ENCODE measurements at places on chromosomes 16 and 17. TPM values are rescaled to one million over a fixed set of nuclear protein-coding genes. Genes with fewer than 3 reads are reported as not detected.

DNA sequence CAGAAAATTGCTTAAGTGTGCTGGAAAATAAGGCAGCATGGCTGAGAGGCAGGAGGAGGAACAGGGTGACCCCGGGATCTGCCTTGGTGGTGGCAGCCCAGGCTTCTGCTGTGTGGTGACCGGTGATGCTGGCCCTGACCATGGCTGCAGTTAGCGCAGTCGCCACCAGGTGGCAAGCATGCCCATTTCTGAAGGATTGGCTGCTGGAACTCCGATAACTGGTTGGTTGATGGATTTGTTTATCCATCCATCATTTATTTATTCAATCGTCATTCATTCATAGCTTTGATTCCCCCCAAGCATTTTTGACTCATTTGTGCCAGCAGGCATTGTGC lies 29.1 kb upstream of the ITGA3 start:
- DNase-seq = peak; percentile 95

DNA sequence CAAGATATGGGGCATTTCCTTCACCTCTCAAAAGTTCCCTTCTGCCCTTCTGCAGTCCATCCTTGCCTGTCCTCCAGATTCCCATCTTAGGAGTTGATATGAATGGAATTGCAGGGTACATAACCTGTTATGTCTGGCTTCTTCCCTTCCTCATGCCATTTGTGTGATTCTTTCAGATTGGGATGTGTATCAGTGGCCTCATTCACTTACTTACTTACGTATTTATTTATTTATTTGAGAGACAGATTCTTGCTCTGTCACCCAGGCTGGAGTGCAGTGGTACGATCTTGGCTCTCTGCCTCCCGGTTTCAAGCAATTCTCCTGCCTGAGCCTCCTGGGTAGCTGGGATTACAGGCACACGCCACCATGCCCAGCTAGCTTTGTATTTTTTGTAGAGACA lies 6.2 kb upstream of the TMEM94 start:
- DNase-seq = no peak

GRCh38 chr16:77398495-77398894 lies 36.3 kb downstream of the ADAMTS18 start:
- no peak for DNase-seq

The RAB40C gene
- 8.1 TPM for polyA plus RNA-seq

The ITGAD gene
- not detected for polyA plus RNA-seq

The CDRT15L2 gene
- polyA plus RNA-seq = not detected

The CX3CL1 gene
- polyA plus RNA-seq = 0.08 TPM

- no peak for DNase-seq
These were observed 74.7 kb upstream of the CA10 start for GRCh38 chr17:52233176-52233575.

DNA sequence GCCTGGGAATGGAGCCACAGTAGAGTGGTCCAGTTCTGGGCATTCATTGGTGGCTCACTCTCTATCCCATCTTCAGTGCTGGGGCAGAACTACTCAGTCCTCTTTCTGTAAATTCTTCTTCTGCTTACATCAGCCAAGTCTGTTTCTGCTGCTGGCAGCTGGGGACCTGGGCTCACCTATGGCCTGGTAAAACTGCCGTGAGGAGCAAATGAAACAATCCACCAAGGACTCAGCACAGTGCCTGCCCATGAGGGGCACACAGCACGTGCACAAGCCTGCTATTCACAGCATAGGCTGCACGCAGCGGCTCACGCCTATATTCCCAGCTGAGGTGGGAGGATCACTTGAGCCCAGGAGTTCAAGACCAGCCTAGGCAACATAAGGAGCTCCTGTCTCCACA lies 30.9 kb upstream of the SNN start:
- DNase-seq = no peak

DNA sequence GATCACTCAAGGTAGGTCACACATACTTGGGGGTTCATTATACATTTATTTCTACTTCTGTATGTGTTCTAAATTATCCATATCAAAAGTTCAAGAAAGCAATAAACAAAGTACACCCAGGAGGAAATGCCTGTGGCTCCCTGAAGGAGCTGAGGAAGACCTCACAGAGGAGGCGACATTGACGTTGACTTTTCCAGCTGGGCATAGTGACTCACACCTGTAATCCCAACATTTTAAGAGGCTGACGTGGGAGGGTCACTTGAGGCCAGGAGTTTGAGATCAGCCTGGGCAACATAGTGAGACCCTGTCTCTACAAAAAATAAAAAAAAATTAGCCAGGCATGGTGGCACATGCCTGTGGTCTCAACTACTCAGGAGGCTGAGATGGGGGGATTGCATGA lies 16.3 kb downstream of the ITGAD start:
- peak; percentile 46 for DNase-seq

DNA sequence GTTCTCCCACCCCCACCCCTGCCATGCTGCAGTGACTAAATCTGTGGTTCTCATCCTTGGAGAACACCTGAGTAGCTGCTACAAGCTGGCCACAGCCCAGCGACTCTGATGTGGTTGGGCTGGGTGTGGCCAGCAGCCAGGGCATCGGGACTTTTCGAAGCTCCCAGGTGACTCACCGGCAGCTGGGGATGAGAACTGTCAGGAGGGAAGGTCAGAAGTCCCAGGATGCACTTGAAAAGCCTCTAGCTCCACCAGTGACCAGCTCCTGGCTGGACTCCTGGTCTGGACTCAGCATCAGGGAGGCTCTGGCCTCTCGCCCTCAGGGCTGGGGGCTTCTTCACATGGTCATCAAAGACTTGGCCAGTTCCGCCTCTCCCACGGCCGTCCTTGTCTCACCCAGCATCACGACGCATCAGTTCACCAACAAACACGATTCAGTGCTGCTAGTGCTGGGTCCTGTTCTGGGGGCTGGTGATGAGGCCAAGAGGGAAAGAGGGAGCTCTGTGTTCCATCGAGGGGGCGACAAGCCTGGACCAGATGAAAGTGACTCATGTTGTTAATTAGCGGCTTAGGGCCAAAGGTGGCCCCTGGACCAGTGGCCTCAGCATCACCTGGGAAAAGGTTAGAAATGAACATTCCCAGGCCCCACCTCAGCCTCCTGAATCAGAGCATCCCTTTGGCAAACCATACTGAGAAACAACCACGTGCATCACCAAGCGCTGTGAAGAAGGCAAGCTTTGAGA lies 3.9 kb upstream of the C17orf99 start:
- DNase-seq = peak; percentile 85

DNA sequence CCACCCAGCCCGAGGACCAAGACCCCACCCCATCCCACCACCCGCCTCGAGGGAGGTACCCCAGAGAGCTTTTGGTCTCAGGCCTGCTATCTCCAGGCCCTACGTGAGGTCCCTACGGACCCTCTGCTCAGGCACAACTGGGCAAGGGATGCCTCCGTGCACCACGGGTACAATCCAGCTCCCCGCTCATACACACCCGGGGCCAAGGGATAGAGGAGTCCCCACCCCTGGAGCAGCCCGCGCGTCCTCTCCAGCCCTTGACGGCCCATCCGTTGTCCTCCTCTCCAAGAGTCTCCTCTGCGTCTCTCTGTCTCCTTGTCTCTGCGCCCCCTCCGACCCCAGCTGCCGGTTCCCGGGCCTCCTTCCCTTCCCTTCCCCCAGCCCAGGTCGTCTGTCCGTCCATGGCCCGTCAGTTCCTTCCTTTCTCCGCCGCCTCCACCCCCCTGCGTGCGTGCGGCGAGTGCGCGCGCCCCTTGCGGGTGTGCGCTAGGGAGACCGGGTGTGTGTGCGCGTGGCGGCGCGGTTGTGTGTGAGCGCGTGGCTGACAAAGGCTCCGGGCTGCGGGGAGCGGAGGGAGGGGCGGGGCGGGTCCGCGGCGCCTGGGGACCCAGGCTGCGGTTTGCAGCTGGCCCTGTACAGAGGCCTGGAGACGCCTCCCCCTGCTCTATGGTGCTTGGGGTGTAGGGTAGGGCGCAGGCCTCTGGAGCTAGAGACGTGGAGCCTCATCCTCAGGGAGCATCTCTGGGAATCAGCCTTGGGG lies 930 bp downstream of the SPNS2 start:
- peak; percentile 38 for DNase-seq

- peak; percentile 54 for DNase-seq
These were observed 2.0 kb downstream of the CACNA1H start for GRCh38 chr16:1154887-1155331.

DNA sequence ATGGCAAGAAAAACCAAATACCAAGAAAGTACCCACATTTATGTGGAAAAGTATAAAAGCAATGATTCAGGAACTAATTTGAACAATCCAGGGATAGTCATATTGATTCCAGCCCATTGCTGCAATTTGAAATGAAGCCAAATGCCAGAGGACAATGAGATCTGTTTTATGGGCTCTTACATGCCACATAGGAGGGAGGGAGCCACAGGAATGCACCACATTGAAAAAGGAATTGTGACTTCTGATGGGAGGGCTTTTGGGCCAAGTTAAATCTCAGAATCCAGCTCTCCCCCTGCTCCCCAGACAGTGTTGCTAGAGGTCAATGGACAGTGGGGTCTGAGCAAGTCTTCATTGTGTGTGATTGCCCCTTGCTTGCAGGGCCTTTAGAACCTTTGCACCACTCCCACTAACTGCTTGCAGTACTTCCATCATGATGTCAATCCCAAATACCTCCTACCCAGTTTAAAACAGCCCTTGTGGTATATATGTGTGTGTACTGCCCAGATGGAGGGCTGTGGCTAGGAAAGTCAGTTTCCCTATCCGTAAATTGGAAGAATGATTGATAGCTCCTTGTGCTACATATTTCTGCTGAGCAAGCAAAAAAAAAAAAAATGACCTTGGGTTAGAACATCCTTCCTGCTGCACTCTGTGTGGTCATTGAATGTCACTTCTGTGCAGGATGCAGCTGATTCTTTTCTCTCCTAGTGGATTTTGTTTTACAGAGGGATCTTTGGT lies 406.8 kb downstream of the UTP18 start:
- DNase-seq = no peak

DNA sequence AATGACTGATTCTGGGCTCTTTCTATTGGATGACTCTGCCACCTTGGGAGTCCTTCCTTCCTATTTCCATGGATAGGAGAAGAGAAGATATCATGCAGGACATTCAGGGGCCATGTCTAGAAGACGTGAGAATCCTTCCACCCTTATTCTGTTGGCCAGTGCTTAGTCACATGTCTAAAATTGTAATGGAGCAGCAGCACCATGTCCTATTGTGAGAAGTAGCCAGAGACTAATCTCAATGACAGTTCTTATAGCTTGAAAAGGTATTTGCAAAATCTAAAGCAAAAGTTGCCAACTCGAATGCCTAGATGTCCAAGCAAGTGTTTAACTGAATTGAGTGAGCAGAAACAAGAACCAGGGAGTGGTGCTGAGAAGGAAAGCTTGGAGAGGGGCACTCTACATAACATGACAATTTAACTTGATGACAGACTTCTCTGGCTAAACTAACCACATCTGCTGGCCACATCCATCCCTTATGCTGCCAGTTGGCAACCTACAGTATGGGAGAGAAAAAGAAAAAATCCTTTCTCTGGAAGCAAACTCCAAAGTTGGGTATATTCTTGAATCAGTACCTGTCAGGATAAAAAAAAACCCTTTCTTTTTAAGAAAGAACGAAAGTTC lies 225.7 kb downstream of the CDH13 start:
- DNase-seq = no peak

DNA sequence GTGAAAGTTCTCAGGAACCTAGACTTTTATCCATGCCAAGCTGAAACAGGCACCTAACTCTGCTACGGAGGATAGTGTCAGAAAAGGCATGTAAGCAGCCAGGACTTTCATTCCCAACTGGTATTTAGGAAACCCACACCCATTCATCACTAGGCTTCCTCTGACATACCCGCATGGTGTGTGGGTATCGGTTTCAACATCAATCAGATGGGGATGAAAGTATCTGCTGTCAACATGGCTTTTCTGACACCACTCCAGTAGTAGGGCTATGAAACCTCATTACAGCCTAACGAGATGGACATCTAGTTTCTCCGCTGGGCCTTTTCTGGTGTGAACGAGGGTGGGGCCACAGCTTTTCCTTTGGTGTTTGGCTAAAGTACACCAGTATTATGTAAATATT lies 1178.3 kb downstream of the CDH11 start:
- DNase-seq = no peak

The ARL5C gene
- polyA plus RNA-seq = not detected

The CBX2 gene
- 16.4 TPM for polyA plus RNA-seq

DNA sequence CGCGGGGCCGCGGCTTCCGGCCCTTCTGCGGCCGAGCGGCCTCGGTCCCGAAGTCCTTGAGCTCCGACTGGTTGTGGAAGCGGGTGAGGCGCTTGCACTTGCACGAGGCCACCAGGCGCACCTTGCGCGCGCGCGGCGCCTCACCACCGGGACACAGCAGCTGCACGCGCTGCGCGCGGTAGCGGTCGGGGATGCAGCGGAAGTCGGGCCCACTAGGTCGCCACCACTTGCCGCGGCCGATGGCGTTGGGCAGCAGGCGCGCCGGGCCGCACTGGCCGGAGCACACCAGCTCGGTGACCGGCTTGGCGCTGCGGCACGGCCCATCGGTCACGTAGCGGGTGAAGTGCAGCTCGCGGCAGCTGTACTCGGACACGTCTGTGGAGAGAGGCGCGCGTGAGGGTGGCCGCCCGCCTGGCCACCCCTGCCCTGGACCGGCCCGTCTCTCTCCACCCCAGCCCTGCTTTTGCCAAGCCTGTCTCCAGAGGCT lies 3.2 kb downstream of the SOST start:
- no peak for DNase-seq

DNA sequence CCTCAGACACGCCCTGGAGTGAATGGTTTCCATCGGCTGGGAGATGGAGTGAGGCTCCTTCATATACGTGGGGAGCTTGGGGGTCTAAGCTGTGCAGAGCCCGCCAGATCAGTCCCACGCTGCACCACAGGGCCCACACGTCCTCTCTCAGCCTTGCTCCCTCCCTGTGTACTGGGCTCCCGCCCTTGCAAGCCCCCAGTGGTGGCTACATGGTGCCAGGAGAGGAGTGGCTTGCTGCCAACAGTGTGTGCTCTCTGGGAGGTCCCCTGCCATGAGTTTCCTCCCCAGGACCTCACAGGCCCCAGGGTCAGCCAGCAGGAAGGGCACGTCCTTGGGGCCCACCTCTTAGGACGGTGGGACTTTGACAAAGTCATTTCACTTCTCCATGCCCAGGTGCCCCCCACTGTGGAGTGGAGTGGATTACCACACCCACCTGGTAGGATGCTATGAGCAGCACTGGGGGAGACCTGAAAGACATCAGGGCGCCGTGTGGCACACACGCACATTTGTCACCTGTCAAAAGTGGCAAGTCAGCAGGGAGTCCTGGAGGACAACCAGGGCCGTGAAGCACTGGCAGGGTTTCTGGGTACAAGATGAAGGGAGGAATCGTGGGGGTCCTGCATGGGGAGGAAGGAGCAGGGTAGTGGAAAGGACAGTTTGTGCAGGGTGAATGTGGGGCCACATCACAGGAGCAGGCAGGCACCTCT lies 13.7 kb downstream of the SLC5A10 start:
- DNase-seq = no peak

The CLEC18C gene
- polyA plus RNA-seq = 0.09 TPM

GRCh38 chr16:592518-593306 lies 2.8 kb downstream of the RAB40C start:
- DNase-seq = no peak

The CCT6B gene
- polyA plus RNA-seq = 0.77 TPM

DNA sequence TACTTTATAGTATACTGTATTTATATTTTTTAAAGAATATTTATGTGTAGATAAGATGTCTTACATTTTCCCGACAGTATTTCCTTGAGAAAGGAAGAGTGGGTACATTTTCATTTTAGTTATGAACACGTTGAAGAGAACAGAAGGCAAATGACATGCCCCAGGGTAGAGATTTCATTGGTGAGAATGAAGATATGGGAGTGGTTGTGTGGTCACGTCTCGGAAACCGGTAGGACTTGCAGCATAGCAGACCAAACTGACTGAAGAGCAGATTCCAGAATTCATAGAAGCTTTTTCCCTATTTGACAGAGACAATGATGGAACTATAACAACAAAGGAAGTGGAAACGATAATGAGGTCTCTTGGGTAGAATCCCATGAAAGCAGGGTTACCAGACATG lies 71.7 kb downstream of the KCNJ2 start:
- DNase-seq = no peak

GRCh38 chr16:85341972-85342695 lies 229.9 kb upstream of the CIBAR2 start:
- DNase-seq = no peak

Data from A549 (cell line).